ENCODE measurements at places on chromosomes 1 and 21. TPM values are rescaled to one million over a fixed set of nuclear protein-coding genes. Genes with fewer than 3 reads are reported as not detected.

DNA sequence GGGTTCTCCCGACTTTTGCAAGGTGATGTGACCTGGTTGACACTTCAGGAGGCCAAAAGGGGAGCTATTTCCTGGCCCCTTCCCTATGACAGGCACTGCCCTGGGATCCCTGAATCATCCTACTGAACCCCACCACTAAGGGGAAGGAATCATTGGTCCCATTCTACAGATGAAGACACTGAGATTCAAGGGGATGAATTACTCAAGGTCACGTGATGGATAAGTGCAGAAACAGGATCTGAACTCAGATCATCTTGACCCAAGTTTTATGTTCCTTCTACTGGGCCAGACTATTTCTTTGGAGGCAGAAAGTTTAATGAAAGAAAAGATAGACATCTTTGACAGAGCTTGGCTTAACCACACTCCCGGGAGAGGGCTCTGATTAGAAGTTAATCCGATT is 258.7 kb downstream of the RRAGC start:
- DNase-seq: no peak

- no peak for DNase-seq
These were observed 9.8 kb downstream of the RGS8 start for GRCh38 chr1:182674346-182675246.

DNA sequence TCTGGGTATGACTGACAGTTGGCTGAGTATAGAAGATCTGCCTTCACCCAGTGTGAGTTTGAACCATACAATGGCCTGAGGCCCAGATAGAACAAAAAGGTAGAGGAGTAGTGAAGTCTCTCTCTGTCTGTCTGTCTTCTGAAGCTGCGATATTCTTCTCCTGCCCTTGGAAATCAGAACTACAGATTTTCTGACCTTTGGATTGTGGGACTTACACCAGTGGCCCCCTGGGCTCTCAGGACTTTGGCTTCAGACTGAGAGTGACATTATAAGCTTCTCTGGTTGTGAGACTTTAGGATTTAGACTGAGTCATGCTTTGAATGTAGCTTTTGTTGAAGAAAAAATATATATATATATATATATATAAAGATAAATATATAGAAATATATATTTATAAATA is 1235.0 kb upstream of the ADGRL4 start:
- no peak for DNase-seq

GRCh38 chr1:231203259-231204057 is 37.6 kb upstream of the GNPAT start:
- DNase-seq: no peak

Gene ARID1A
- 90.8 TPM for total RNA-seq

GRCh38 chr1:224635356-224635755 is 19.2 kb downstream of the CNIH3 start:
- DNase-seq: no peak

Gene CELF3
- total RNA-seq: 5.8 TPM

Gene MAP10
- total RNA-seq: 1.9 TPM

Gene ERVH48-1
- not detected for total RNA-seq

Gene SPATA1
- total RNA-seq: 1.1 TPM

DNA sequence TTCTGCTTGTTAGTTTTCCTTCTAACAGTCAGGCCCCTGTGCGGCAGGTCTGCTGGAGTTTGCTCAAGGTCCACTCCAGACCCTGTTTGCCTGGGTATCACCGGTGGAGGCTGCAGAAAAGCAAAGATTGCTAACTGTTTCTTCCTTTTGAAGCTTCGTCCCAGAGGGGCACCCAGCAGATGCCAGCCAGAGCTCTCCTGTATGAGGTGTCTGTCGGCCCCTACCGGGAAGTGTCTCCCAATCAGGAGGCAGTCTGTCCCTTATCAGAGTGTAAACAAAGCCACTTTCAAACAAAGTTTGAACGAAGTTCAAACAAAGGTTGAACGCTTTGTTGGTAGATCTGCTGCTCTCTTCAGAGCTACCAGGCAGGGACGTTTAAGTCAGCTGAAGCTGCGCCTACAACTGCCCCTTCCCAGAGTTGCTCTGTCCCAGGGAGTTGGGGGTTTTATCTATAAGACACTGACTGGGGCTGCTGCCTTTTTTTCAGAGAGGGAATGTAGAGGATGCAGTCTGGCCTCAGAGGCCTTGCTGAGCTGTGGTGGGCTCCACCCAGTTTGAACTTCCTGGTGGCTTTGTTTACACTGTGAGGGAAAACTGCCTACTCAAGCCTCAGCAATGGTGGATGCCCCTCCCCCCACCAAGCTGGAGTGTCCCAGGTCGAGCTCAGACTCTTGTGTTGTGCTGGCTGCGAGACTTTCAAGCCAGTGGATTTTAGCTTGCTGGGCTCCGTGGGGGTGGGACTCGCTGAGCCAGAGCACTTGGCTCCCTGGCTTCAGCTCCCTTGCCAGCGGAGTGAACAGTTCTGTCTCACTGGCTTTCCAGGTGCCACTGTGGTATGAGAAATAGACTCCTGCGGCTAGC is 401.8 kb downstream of the SRGAP2C start:
- no peak for DNase-seq

- no peak for DNase-seq
These were observed 69.7 kb downstream of the CC2D1B start for GRCh38 chr1:52296345-52296744.

Gene SLX9
- 7.8 TPM for total RNA-seq

Gene ELAPOR1
- 138 TPM for total RNA-seq

DNA sequence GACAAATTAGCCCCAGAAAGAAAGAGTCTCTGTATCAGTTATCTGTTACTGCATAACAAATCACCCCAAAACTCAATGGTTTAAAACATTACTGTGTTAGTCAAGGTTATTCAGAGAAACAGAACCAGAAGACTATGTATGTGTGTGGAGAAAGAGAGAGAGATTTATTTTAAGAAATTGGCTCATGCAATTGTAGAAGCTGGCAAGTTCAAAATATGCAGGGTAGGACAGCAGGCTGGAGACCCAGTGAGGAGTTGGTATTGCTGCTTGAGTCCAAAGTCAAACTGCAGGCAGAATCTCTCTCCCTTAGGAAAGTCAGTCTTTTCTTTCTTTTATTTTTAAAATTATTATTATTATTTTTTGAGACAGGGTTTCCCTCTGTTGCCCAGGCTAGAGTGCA is 50.2 kb upstream of the TNR start:
- no peak for DNase-seq

GRCh38 chr1:90434460-90434859 is 282.6 kb downstream of the BARHL2 start:
- no peak for DNase-seq

Gene GBP6
- total RNA-seq: not detected

DNA sequence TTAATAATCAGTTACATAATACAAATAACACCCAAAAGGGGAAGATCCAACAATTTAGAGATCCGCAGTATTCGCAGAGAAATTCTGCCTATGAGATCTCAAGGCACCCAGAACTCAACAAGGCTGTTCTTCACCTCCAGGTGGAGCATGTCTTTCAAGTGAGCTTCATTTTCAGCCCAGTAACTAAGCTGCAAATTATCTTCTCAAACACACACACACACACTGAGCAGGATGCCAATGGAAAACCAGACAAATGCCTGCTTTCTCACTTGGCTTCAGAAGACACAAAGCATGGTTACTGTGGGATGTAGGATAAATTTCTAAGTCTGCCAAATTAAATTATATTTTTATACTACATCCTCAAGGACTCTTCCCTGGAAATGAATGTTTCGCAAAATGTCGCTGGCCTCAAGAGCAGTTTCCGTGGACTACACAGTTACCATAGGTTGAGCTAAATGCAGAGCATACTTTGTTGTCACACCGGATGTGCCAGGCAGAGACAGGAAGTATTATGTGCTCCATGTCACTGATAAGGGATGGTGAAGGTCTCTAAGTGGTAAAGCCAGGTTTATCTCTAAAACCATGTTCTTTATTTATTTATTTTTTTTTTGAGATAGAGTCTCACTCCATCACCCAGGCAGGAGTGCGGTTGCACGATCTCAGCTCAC is 30.3 kb downstream of the UBR4 start:
- DNase-seq: no peak

- DNase-seq: no peak
These were observed 40.7 kb downstream of the CD2 start for GRCh38 chr1:116794804-116795481.

DNA sequence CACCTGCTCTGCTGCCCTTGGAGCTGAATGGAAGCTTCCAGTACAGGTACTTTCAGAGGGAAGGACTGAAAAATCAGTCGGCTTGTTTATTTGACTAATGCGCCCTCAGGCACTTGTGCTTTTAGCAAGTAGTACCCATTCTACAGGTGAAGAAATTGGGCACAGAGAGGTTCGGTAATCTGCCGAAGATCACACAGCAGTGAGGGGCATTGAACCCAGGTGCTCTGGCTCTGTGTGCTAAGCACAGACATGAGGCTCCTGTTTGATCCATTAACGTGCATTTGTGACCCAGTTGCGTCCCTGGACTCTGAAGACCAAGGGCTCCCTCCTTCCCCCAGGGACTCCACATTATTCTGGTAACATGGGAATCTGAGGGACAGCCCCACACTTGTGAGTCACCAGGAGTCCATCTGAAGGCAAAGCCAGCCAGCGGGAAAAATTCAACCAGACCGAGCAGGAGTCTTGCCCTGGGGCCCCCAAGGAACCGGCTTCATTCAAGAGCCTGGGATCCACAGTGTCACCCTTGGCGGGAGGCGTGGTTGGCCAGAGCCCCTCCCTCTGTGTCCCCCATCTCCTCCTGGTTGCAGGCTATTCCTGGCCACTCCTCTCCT is 192.4 kb upstream of the ARHGEF16 start:
- no peak for DNase-seq

Gene SH2D1B
- total RNA-seq: 1.3 TPM

Gene NR1I3
- not detected for total RNA-seq

GRCh38 chr21:31744182-31744800 is 12.4 kb upstream of the SCAF4 start:
- DNase-seq: no peak

Gene CFAP74
- 0.35 TPM for total RNA-seq

- no peak for DNase-seq
These were observed 28.4 kb downstream of the HSD3B1 start for GRCh38 chr1:119535381-119535780.

Gene OLIG2
- not detected for total RNA-seq

GRCh38 chr1:48329486-48329885 is 107.0 kb downstream of the SLC5A9 start:
- no peak for DNase-seq

DNA sequence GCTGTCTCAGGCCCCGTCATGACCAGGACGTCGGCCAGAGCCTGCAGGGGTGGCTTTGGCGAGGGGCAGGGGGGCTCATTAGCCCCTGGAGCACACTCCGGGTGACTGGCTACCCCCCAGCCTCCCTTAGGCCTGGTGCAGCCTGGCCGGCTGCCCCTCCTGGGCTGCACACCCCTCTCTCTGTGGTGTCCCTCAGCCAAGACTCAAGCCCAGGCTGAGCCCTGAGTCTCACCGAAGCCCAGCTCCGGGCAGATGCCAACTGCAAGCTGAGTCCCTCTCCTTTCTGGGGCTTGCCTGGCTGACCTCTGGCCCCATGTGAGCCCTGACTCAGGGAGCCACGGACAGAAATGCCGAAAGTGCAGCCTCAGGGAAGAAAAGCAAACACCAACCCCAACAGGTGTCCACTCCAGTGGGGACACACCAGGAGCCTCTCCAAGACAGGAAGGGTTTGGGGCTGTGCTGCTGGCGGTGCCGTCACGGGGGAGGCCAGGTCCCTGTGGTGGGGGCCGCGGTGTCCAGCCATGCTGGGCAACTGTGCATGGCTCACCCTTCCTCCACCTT is 5.3 kb upstream of the IBA57 start:
- DNase-seq: peak; percentile 28

- DNase-seq: no peak
These were observed 426.7 kb downstream of the KCNT2 start for GRCh38 chr1:196181594-196181878.

- DNase-seq: no peak
These were observed 26.3 kb upstream of the IVNS1ABP start for GRCh38 chr1:185343306-185343705.

Gene TMIGD3
- not detected for total RNA-seq

Gene LINGO4
- total RNA-seq: 1.1 TPM
